Esophagus squamous epithelium (tissue), 5 donors: ENCODE measurements at places on chromosomes 16 and 17. TPM values are rescaled to one million over a fixed set of nuclear protein-coding genes. Genes with fewer than 3 reads are reported as not detected.

WNT3 gene
- 0.49 TPM for total RNA-seq

DNA sequence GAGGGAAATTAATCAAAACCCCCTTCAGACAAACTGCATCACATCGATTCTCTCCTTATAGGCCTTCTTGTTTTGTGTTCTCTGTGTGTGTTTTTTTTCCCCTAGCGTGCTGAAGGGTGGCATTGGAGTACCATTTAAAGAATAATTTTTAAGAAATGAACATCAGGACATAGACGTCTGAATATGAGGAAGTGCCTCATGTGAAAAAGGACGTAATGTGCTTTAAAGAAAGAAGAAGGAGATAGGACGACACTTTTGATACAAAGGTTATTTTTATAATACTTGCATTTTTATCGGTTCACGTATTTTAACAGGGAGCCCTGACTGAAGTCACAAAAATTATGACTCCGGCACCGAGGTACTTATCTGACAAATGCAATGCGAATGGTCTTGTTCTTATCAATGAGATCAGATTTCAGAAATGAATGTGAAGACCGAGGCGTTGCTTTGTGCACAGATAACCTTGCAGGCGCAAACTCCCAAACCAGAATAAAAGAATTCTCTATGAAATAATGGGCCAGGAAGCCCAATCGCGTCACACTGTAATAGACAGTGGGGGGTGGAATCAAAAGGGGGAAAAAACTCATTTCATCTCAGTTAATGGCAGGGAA is 606.3 kb downstream of the MAF start:
- no peak for DNase-seq
- H3K36me3 ChIP-seq, result no peaks in the 10 kb centered on the region
- no peaks in the 10 kb centered on the region for H3K4me1 ChIP-seq
- no peak overlapping the region for H3K4me3 ChIP-seq
- H3K27me3 ChIP-seq, result no peaks in the 10 kb centered on the region

IQCK gene
- total RNA-seq, result 6.6 TPM

DNA sequence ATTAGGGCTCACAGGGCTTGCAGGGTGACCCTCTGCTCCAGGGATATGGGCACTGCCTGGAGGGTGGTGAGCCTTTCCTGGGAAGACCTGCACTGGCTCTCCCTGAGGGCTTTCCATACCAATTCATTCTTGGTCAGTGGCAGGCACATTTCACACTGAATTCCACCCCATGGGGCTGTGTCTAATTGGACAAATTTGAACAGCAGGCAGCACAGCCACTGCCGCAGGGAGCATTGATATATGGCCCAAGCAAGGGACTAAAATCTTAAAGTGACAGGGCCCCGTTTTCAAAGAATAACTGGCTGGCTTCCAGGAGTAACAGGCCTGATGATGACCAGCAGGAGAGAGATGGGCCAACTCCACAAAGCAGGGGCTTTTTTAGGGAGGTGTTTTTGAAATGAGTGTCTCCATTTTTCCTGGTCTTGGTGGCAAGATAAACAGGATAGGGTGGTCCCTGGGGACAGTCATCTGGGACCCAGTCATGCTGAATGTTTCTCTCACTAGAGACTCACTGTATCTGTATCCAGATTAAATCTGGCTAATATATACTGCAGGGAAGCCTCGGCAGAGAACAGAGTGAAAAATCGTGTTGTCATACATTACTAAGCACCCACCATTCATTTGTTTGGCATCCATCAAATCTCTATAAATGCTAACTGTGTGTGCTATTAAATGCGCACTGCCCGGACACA is 74.1 kb upstream of the TBX2 start:
- H3K27ac ChIP-seq, result no peak overlapping the region
- H3K4me1 ChIP-seq, result no peaks in the 10 kb centered on the region
- DNase-seq, result no peak
- H3K27me3 ChIP-seq, result no peaks in the 10 kb centered on the region
- H3K4me3 ChIP-seq, result no peak overlapping the region

GRCh38 chr16:85777583-85778310 is 21.6 kb downstream of the EMC8 start:
- no peak for DNase-seq
- H3K4me3 ChIP-seq, result no peak overlapping the region
- peaks cover 3% of the 10 kb centered on the region for H3K36me3 ChIP-seq
- H3K4me1 ChIP-seq, result peaks cover 12% of the 10 kb centered on the region
- H3K27ac ChIP-seq, result no peak overlapping the region

GRCh38 chr16:20851601-20852000 is 45.3 kb downstream of the REXO5 start:
- H3K4me1 ChIP-seq, result peaks cover 48% of the 10 kb centered on the region
- H3K4me3 ChIP-seq, result no peak overlapping the region
- peak overlapping the region; percentile 58 for H3K27ac ChIP-seq
- peaks cover 25% of the 10 kb centered on the region for H3K36me3 ChIP-seq
- H3K27me3 ChIP-seq, result no peaks in the 10 kb centered on the region

QRICH2 gene
- 2.3 TPM for total RNA-seq

DNA sequence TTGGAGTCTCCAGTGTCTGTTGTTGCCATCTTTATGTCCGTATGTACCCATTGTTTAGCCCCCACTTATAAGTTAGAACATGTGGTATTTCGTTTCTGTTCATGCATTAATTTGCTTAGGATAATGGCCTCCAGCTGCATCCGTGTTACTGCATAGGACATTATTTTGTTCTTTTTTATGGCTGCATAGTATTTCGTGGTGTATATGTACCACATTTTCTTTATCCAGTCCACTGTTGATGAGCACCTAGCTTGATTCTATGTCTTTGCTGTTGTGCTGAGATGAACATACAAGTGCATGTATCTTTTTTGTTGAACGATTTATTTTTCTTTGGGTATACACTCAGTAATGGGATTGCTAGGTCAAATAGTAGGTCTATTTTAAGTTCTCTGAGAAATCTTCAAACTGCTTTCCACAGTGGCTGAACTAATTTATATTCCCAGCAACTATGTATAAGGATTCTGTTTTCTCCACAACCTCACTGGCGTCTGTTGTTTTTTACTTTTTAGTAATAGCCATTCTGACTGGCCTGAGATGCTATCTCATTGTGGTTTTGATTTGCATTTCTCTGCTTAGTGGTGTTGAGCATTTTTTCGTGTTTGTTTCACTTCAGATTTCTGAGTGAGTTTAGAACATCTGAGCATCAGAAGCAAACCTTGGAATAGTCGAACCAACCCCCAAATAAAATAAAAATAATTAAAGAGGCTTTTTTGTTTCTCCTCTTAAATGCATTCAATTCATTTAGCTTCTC is 304.7 kb downstream of the ZFHX3 start:
- H3K4me1 ChIP-seq, result no peaks in the 10 kb centered on the region
- no peak overlapping the region for H3K27ac ChIP-seq
- no peak overlapping the region for H3K4me3 ChIP-seq
- no peaks in the 10 kb centered on the region for H3K27me3 ChIP-seq
- H3K36me3 ChIP-seq, result no peaks in the 10 kb centered on the region
- DNase-seq, result no peak

DNA sequence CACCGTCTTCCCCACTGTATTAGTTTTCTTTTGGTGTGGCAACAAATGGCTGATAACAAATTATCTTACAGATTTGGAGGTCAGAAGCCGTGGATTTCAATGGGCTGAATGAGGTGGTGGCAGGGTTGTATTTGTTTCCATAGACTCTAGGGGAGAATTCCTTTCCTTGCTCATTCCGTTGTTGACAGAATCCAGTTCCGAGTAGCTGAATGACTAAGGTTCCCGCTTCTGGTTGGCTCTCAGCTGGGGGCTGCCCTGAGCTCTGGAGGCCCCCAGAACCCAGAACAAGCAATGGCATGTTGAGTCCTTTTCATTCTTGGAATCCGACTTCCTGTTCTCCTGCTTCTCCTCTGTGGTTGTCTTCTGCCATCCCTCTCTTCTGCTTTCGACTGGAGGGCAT is 280.4 kb downstream of the SNX29 start:
- no peak overlapping the region for H3K4me3 ChIP-seq
- no peak for DNase-seq
- no peaks in the 10 kb centered on the region for H3K4me1 ChIP-seq

DNA sequence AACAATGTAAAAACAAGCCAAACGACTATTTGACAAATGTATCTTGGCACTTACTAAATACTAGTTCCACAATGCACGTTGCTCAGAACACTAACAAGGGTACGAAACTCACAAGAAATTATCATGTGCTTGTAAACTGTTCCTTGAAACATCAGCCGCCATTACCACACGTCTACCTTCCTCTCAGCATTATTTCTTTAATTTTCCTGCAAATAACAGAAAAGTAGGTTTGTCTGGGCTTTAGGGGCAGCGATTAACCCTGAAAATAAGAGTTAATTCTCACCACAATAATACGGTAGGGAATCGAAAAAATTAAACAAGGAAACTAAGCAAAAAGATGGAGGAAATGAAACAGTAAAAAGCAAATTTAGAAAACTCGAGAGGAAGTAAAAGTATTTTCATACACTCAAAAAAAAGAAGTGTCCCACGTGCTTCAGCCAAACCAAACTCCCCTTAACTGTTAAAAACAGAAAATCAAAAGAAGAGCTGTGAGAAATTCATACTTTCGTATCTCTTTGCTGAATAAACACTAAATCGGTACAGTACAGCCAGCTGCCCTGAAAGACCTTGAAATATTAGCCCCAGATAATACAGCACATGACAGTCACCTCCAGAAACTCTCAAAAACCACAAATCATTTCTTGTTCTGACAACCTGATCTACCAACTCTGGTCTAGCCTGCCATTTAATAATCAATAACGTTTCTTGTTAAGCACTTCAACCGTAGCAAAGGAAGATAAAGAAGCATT is 1.2 kb downstream of the ARHGAP17 start:
- peak overlapping the region; percentile 96 for H3K4me3 ChIP-seq
- H3K4me1 ChIP-seq, result peaks cover 42% of the 10 kb centered on the region
- H3K27ac ChIP-seq, result peak overlapping the region; percentile 100
- H3K27me3 ChIP-seq, result no peaks in the 10 kb centered on the region
- DNase-seq, result no peak

GRCh38 chr17:81166033-81166492 is at the start of gene AATK:
AATK (minus strand) TSS chr17:81166221; CDS start chr17:81165992, 229 bp downstream.
- no peak for DNase-seq
- H3K27ac ChIP-seq, result no peak within 1 kb of the TSS
- H3K4me3 ChIP-seq, result peak within 1 kb of the TSS; percentile 9
- no peaks in the 10 kb centered on the region for H3K36me3 ChIP-seq

PRAC1 gene
- not detected for total RNA-seq

DNA sequence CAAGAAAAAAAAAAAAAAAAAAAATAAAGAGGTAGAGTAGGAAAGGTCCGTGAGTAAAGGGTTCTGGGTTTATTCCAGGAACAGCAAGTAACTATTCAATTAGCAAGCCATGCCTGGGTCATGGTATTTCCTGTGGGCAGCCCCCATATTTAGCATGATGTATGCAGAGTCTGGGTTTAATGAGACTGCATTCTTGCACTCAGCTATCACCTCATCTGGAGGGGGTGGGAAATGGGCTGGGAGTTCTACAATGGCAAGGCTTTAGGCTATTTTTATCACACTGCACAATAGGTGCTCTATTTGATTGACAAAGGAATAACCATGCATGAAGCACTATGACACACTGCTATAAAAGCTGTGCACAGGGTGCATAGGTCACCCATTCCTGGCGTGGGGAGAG is 104.0 kb upstream of the CCL2 start:
- no peak overlapping the region for H3K27ac ChIP-seq
- H3K4me3 ChIP-seq, result no peak overlapping the region
- DNase-seq, result no peak
- H3K27me3 ChIP-seq, result peaks cover 5% of the 10 kb centered on the region
- H3K4me1 ChIP-seq, result no peaks in the 10 kb centered on the region
- no peaks in the 10 kb centered on the region for H3K36me3 ChIP-seq

CXCL16 gene
- 21.7 TPM for total RNA-seq

NLRC3 gene
- 1.7 TPM for total RNA-seq

KRT23 gene
- total RNA-seq, result 6.7 TPM

GRCh38 chr17:13557077-13557476 is 44.7 kb downstream of the HS3ST3A1 start:
- H3K36me3 ChIP-seq, result no peaks in the 10 kb centered on the region
- no peak for DNase-seq
- no peak overlapping the region for H3K4me3 ChIP-seq
- H3K27me3 ChIP-seq, result no peaks in the 10 kb centered on the region

DNA sequence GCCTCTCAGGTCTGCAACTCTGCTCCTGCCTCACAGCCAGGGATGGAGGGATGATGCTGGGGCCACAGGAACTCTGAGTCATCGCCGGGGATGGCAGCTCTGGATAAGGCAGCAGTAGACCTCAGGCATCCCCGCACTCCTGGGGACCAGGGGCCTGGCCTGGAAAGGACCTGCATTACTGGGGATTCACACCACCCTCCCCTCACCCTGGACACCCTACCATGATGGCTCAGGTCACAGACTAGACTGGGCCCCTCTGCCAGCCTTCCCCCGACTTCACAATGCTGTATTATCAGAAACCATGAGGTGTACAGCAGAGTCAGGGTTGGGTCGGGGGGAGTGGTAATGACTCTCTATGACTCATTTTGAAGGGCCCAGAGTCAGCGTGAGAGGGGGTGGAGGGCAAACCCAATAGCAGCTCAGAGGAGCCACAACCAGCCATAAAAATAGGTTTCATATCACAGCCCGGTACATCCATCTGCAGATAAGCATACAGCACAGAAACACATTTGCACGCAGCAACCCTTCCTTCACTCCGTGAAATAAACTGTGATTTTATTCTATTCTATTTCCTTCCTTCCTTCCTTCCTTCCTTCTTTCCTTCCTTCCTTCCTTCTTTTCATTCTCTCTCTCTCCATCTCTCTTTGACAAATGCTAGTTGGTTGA is 28.8 kb downstream of the DYNLRB2 start:
- no peak overlapping the region for H3K4me3 ChIP-seq
- peaks cover 6% of the 10 kb centered on the region for H3K27me3 ChIP-seq
- H3K4me1 ChIP-seq, result no peaks in the 10 kb centered on the region
- H3K36me3 ChIP-seq, result no peaks in the 10 kb centered on the region
